ENCODE measurements at places on chromosomes 4 and X.

- no peak for DNase-seq
Observed at GRCh38 chr4:170087163-170087700, 2.5 kb downstream of the AADAT start.

DNA sequence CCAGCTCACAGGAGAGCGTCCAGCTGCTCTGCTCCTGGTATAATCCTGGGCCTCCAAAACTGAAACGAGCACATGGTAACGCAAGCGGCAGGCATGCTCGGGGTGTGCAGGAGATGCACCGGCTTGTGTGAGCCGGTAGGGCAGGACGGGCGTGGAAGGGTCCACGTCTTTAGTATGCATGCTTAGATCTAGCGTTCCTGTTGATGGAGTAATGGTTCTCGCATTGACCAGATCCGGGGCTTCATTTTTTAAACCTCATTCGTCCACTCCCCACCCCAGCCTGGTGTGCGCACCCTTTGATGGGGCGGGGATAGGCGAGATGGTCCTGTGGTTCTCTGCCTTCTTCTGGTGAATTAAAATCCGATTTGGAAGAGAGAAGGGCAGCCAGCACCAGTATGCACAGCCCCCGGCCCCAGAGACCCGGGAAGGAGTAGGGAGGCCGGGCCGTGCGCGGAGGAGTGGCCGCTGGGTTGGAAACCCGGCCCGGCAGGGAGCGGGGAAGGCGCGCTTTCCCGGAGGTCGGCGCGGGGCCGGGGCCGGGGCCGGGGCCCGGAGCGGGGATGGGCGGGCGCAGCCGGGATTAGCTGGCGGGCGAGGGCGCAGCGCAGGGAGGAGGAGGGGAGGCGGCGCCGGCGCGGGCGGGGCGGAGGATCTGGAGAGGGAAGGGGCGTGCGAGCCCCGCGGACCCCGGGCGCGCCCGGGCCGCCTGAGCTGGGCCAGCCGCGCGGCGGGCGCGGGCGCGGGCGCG lies 39.9 kb downstream of the FAM149A start:
- DNase-seq = no peak

- no peak for DNase-seq
Observed at GRCh38 chr4:184171011-184171410, 46.7 kb downstream of the ENPP6 start.

GRCh38 chr4:12615822-12616221 lies 868.3 kb downstream of the RAB28 start:
- no peak for DNase-seq

DNA sequence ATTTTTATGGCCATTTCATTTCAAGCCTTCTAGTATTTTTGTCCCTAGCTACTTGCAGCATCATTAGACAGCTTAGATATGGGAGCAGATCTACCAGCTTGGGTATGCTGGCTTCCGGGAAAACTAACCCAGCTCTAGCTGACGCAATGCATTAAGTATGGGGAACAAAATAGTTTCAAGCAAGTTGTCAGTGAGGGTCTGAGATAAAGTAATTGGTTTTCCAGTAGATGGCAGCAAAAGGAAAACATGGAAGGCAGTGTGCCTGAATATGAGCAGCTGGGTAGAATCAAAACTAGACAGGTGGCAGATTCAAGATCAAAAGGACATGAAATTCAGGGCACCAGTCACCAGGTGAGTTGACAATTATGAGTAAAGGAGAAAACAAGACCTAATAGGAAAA lies 340.9 kb upstream of the CTSO start:
- no peak for DNase-seq

DNA sequence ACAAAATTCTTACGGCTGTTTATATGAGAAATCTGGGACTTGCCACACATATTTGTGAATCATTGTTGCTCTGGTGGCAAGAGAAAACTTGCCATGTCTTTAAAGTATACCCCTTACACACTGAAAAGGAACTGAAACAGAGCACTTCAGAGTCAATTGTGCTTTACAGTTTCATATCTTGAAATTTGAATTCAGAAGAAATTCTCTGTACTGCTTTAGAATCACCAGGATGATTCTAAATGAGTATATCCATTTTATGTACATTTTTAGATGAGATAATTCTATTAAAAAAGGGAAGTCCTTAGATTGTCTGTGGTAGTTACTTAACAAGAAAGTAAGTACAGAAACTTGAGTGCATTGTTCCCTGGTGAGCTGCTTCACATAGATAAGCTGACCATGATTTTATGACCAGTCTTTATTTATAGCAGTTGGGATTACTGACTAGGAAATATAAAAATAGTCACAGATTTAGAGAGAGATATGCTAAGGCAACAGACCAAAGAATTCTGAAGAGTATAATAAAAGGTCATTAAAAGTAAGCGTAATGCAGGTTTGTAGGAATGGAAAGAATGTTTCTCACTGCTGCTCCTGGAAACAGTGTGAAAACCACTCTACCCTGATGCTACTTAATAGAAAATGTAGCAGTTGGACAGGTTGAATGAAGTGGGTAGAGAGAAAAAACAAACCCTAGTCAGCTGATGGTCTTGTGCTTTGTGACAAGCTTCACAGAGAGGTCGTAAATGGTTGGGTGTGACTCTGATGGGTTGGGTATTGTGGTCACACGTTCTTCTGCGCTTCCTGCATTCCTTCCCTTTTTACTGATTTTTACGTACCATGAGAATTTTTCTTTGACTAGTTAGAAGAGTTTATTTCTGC lies 41.0 kb downstream of the FNIP2 start:
- DNase-seq = no peak

DNA sequence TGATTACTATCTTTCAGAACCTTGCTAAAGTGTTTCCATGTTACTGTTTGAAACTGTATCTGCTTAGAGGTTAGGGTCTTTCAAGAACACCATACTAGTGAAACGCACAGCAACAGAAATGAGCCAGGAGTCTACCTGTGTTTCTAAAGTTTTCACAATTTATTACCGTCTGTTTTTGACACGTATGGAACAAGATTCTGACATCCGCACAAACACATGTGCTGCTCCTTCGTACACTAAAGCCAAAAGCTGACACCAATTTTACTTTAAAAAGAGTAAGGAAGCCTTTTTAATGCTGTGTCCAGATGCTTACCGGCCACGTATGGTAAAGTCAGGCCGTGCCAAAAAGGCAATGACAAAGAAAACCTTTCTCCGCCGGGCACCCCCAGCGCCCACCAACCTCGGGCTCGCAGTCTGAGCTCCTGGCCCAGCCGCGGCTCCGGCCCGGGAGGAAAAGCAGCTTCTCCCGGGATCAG lies 532 bp downstream of the RPS4X start:
- no peak for DNase-seq

- DNase-seq = peak; percentile 52
Observed at GRCh38 chrX:102899940-102900916, 36.8 kb upstream of the RAB40AL start.

DNA sequence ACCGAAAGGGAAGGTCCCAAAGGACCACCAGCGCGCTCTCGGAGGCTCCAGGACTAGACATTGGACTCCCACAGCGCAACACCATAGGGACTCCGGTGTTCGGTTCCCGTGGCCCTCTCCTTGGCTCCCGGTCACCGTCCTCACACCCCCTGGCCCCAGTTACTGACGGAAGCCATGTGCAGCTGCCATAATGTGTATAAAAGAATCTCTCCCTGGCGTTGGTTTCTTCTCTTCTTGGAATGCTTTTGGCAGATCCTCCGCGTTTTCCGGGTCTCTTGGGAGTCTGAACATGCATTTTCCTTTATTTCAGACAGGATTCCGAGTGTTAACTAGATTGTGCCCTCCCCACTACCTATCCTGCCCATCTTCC lies 69.8 kb downstream of the FBXO8 start:
- no peak for DNase-seq

DNA sequence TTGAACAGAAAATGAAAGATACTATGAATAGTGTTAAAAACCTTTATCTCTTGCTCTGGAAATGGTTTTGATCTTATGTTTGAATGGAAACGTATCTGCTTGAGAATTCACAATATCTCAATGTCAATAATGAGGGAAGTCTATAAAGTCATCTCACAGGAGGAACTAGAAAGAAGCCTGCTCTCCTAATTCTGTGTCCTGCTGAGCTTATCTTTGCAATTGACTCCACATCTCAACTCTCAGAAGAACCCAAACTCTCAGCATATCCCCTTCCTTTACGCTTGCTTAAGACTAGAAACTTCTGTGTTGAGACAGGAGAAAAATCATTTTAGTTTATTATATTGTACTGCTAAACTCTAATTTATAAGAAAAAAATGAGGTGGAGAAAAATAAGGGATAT lies 8.3 kb upstream of the PF4V1 start:
- DNase-seq = no peak

DNA sequence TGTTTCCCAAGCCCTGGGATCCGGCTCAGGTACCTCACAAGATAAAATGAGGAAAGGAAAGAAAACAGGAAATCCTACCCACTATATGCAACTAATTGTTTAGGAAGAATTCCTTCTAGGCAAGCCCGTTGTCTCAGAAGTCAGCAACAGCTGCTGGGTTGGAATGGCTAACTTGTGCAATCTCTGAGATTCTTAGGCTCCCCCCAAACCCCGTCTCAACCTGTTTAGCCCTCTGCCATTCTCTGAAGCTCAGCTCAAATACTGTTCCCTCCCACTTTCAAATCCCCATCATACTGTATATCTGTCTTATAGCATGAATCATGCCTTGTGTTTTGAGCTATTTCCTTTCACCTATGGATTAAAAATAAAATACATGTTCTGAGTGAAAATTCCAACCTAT lies 28.9 kb downstream of the STARD8 start:
- no peak for DNase-seq

DNA sequence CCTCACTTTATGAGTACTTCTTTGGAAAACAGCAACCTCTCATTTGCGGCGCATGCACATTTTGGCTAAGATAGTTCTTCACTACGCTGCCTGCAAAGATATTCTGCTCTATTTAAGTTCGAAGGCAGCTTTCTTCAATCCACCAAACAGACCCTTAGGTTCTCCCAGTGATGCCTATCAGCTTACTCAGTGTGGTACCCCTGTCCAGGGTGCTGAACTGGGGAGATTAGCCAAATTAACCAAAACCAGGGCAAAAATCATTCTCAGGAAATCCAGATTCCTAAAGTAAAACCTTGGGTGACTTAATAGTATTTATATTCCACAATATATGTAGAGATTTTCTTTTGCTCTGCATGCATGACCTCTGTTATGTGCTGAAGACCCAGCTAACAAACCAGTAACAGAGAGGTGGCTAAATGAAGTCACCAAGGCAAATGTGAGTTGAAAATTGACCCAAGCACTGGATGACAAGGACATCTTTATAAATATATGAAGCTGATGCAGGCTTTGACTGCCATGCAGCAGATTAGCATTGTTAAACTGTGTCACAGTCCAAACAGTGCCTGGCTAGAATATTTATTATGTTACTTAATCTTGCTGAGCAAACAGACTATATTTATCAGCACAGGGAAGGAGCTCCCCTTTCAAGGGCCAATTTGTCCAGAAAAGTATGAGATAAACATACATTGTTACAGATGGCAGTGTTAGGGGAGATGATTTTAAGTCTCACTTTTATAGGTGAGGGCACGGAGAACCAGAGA lies 418.2 kb downstream of the STIM2 start:
- no peak for DNase-seq

- no peak for DNase-seq
Observed at GRCh38 chr4:8748236-8748575, 123.4 kb downstream of the HMX1 start.

DNA sequence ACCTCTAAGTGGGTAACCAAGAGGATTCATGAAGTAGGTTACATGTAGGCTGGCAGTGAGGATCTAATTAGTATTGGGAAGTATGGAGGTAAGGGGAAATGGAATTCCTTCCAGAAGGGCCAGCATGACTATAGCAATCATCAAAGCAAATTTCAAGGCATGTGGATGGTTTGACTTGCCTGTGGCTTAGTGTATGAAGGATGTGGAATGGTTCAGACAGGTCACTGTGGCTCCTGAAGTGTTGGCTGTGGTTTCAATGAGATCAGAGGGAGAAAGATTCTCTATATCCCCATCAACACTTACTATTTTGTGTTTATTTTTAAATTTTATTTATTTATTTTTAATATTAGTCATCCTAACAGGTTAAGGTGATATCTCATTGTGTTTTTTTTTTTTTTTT lies 121.6 kb upstream of the TBC1D9 start:
- no peak for DNase-seq

DNA sequence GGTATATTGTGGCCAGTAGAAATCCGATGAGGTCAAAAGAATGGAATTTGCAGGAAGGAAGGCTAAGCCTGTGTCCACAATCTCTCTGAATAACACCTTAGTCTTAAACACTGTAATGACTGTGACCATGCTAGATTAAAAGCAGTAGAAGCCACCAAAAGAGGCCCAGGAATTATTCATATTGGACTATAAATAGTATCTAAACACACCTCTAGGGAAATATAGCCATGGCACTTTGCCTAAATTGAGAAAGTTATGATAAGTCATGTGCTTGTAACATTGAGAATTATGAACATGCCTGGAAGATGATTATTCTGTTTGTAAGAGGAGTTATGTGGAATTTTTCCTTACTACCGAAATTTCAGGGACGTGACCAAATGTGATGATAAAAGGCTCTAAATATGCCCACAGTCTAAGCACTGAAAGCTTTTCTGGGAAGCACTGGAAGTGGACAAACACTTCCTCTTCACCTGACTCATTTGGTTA lies 298.5 kb downstream of the KCTD8 start:
- no peak for DNase-seq
